ENCODE measurements at places on chromosomes 1 and 21. TPM values are rescaled to one million over a fixed set of nuclear protein-coding genes. Genes with fewer than 3 reads are reported as not detected.

GRCh38 chr1:150555198-150555970 lies 6.2 kb downstream of the ADAMTSL4 start:
- H3K27me3 ChIP-seq, result no peaks in the 10 kb centered on the region
- no peaks in the 10 kb centered on the region for H3K36me3 ChIP-seq
- H3K4me3 ChIP-seq, result no peak overlapping the region
- H3K27ac ChIP-seq, result no peak overlapping the region
- peaks cover 42% of the 10 kb centered on the region for H3K4me1 ChIP-seq
- no peak for DNase-seq

DNA sequence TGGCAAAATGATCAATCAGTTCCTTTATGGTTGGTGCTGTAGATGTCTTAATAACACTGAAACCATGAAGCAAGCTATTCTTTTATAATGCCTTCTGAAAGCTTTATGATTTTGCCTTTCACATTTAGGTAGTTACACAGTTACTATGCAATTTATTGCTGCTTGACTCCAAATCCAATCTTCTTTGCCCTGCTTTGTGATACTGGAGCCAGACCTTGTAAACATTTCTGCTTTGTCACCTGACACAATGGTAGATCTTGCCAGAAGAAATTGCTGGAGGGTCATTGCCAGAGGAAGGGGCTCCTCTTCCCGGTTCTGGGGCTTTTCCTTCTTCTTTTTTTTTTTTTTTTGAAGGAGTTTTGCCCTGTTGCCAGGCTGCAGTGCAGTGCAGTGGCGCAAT lies 40.5 kb upstream of the KLF17 start:
- DNase-seq, result no peak
- peak overlapping the region; percentile 8 for H3K27ac ChIP-seq
- H3K27me3 ChIP-seq, result no peaks in the 10 kb centered on the region
- H3K36me3 ChIP-seq, result no peaks in the 10 kb centered on the region

DNA sequence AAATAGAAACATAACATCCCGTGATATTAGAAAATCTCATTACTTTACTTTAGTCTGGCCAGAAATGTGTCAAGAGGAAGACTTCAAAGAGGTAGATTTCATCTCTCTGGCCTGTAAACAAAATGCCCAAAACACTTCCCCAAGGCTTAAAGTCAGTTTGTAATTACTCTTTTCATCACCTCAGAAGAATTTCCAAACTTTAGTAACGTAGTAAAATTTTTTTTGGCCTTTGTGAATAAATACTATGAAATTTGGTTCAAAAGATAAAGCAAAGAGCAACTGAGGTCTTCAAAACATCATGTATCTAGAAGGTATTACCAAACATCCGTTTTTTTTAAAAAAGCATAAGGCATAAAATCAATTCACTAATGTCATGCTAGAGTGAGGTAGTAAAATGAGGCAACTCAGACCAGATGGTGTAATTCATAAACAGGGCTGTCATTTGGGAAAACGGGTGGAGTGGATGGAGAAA lies 51.4 kb downstream of the LEPR start:
- no peak overlapping the region for H3K27ac ChIP-seq
- H3K4me1 ChIP-seq, result peaks cover 5% of the 10 kb centered on the region
- DNase-seq, result no peak
- H3K27me3 ChIP-seq, result no peaks in the 10 kb centered on the region
- no peak overlapping the region for H3K4me3 ChIP-seq
- no peaks in the 10 kb centered on the region for H3K36me3 ChIP-seq

- H3K36me3 ChIP-seq, result no peaks in the 10 kb centered on the region
- peaks cover 17% of the 10 kb centered on the region for H3K27me3 ChIP-seq
- no peaks in the 10 kb centered on the region for H3K4me1 ChIP-seq
- DNase-seq, result no peak
- no peak overlapping the region for H3K4me3 ChIP-seq
- H3K27ac ChIP-seq, result no peak overlapping the region
Measured at GRCh38 chr1:29396438-29397255, 160.3 kb downstream of the PTPRU start.

DNA sequence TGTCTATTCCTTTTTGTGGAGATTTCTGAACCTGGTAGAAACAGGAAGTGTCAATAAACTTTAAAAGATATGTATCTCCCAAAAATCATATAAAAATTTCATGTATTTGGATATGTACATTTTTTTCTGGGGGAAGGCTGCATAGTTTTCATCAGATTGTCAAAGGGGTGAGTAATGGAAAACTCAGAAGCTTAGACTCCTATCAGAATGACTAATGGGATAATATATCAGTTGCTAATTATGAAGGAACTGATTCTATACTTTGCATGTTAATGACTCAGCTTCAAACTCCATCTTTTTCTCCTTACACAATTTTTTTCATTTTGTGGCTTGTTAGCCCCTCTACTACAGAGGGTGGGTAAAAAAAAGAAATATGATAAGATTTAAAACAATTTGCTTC lies 55.9 kb downstream of the GON4L start:
- no peak for DNase-seq
- H3K27ac ChIP-seq, result no peak overlapping the region
- no peaks in the 10 kb centered on the region for H3K36me3 ChIP-seq

GRCh38 chr1:93474321-93474720 lies 26.4 kb downstream of the FNBP1L start:
- no peak overlapping the region for H3K27ac ChIP-seq
- H3K36me3 ChIP-seq, result no peaks in the 10 kb centered on the region

- no peaks in the 10 kb centered on the region for H3K4me1 ChIP-seq
- no peak overlapping the region for H3K4me3 ChIP-seq
- H3K27ac ChIP-seq, result no peak overlapping the region
- H3K27me3 ChIP-seq, result no peaks in the 10 kb centered on the region
Measured at GRCh38 chr21:38377165-38378088, 120.6 kb downstream of the KCNJ15 start.

DNA sequence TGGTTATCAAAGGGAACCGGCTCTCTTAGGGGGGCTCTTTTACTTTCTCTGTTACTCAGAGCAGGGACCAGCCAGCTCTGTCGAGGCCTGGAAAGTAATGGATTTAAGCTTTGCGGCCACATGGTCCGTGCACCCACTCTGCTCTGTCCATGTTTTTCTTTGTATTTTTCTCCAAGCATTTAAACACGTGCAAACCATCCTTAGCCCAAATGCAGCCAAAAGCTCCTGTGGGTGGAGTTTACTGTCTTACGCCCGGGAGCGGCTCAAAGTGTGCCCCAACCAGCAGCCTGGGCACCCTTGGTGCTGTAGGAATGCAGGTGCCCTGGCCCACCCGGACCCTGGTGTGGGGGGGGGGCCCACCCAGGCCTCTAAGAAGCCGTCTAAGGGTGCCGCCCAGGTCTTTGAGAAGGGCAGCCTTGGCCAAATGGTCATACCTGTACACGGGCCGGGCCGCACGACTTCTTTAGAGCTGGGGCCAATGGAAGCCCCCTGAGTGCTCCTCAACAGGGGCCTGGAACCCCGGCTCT lies 29.2 kb upstream of the POFUT2 start:
- H3K27me3 ChIP-seq, result no peaks in the 10 kb centered on the region
- peak overlapping the region; percentile 78 for H3K27ac ChIP-seq
- peaks cover 16% of the 10 kb centered on the region for H3K4me1 ChIP-seq

DNA sequence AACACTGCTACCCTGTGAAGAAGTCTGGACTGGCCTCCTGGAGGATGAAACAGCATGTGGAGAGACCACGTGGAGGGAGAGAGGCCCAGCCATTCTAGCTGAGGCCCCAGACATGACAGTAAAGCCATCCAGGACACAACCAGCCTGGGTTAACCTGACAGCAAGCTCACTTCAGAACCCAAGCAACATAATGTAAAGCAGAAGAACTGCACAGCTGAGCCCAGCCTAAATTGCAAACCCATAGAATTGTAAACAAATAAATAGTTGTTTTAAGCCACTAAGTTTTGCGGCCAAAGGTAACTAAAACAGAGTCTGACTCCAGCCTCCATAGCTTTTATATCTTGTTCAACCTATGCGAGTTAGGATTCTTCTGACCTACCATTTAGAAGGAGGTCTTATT lies 97.2 kb upstream of the L1TD1 start:
- peaks cover 11% of the 10 kb centered on the region for H3K4me1 ChIP-seq
- no peak overlapping the region for H3K4me3 ChIP-seq
- H3K27ac ChIP-seq, result no peak overlapping the region

GRCh38 chr1:83717785-83718184 lies 281.1 kb downstream of the TTLL7 start:
- no peak for DNase-seq
- no peak overlapping the region for H3K4me3 ChIP-seq
- H3K27me3 ChIP-seq, result no peaks in the 10 kb centered on the region
- no peak overlapping the region for H3K27ac ChIP-seq

DNA sequence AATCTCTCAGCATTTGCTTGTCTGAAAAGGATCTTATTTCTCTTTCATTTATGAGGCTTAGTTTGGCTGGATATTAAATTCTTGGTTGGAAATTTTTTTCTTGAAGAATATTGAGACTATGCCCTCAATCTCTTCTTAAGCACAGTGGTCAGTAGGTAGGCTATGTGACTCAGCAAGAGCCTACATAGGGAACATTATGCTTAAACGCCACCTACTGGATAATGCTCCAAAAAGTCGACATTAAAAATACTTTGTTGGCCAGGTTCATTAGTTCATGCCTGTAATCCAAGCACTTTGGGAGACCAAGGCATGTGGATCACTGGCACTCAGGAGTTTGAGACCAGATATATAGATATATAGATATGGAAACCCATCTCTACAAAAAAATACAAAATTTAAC lies 678.0 kb upstream of the USP24 start:
- no peak overlapping the region for H3K27ac ChIP-seq
- H3K36me3 ChIP-seq, result no peaks in the 10 kb centered on the region
- no peak for DNase-seq

DNA sequence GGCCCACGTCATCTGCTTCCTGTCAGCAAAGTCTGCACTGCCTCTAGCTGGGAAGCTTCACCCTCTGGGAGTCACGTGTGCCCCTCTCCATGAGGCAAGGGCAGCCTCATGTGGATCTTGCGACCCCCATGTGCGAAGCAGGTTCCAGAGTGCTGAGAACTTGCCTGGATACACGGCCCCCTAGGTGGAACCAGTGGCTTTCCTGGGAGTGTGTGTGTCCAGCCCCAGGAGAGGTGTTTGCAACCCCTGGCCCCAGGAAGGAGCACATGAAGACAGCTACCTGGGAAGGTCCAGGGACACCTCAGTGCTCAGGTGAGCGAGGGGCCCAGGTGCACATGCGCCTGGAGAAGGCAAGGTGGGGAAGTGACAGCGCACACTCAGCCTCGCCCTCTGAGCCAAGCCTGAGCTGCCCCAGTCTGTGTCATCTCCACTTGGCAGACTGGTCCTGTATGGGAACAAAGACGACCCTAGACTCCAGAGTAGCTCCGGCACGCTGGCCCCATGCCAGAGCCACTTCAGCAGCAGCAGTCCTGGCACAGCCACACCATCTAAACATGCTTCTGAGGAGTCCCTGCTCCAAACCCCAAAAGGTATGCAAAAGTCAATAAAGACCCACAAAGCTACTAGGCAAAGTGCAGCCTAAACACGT lies 8.9 kb downstream of the LSS start:
- H3K4me1 ChIP-seq, result no peaks in the 10 kb centered on the region
- no peak overlapping the region for H3K4me3 ChIP-seq
- no peaks in the 10 kb centered on the region for H3K36me3 ChIP-seq
- H3K27me3 ChIP-seq, result no peaks in the 10 kb centered on the region
- DNase-seq, result no peak
- no peak overlapping the region for H3K27ac ChIP-seq

The PSMA5 gene
- 30.2 TPM for total RNA-seq

The PLPPR5 gene
- total RNA-seq, result not detected

The LIPI gene
- not detected for total RNA-seq

The CCDC17 gene
- total RNA-seq, result 21.3 TPM

The KCNK1 gene
- total RNA-seq, result 21.8 TPM

The SEMA6C gene
- total RNA-seq, result 2.4 TPM

The SPRR2D gene
- total RNA-seq, result not detected
